ENCODE measurements at places on chromosomes 11 and 22. TPM values are rescaled to one million over a fixed set of nuclear protein-coding genes. Genes with fewer than 3 reads are reported as not detected.

DNA sequence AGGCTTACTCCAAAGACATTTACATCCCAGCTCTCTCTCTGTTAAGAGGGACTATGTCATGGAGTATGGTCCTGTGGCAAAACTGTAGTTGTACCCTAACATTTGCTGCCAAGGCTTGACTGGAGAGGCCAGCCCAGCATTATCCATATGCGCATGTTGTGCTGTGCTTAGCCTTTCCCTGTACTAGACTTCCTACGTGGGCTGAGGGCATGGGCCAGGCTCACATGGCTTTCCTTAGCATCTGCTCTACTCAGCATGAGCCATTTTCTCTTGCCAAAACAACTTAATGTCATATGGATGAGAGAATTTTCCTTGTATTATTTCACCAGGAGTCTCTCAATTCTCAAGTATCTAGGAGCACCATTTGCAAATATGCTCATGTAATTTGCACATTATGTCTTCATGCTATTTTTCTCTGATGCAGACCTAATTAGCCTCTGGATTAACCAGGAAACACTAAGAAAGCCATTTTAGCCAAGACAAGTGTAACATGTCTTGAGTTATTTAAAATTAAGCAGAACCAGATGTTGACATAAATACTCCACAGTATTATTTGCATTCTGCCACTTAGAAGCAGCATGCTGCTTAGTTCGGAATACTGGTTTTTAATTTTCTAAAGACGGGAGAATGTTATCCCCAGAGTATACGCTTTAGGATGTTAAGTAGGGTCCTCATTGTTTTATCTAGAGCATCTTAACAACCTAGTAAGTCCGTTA, 71.7 kb upstream of the FAR1 start:
- H3K4me3 ChIP-seq: no peak overlapping the region
- H3K36me3 ChIP-seq: no peaks in the 10 kb centered on the region
- DNase-seq: no peak

DNA sequence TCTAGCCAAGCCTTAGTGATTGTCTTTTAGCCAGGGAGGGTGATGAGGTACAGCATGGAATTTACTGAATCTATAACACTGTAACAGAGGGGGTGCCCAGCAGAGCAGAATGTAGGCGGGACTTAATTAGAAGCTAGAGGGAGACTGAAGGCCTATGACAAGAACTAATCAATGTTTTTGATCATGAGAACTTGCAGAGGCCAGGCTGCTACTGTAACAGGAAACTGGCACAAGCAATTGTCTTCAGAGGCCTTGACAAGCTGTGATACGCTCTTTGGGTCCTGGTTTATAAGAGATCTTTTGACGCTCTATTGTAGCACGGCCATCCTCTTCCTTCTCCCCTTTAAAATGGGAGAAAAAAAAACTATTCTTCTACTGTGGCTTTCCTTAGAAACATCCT, 1297.3 kb downstream of the JRKL start:
- no peaks in the 10 kb centered on the region for H3K36me3 ChIP-seq
- no peak overlapping the region for H3K4me3 ChIP-seq
- no peak overlapping the region for H3K27ac ChIP-seq
- H3K27me3 ChIP-seq: no peaks in the 10 kb centered on the region
- no peak for DNase-seq
- no peaks in the 10 kb centered on the region for H3K4me1 ChIP-seq

- no peak overlapping the region for H3K27ac ChIP-seq
- DNase-seq: no peak
- H3K27me3 ChIP-seq: no peaks in the 10 kb centered on the region
- H3K4me1 ChIP-seq: no peaks in the 10 kb centered on the region
- H3K4me3 ChIP-seq: no peak overlapping the region
- H3K36me3 ChIP-seq: no peaks in the 10 kb centered on the region
Measured at GRCh38 chr11:119993722-119994121, 144.2 kb downstream of the TRIM29 start.

GRCh38 chr11:67492801-67493547, 10.1 kb downstream of the AIP start:
- peaks cover 3% of the 10 kb centered on the region for H3K4me1 ChIP-seq
- H3K27me3 ChIP-seq: no peaks in the 10 kb centered on the region
- H3K4me3 ChIP-seq: no peak overlapping the region
- no peaks in the 10 kb centered on the region for H3K36me3 ChIP-seq

DNA sequence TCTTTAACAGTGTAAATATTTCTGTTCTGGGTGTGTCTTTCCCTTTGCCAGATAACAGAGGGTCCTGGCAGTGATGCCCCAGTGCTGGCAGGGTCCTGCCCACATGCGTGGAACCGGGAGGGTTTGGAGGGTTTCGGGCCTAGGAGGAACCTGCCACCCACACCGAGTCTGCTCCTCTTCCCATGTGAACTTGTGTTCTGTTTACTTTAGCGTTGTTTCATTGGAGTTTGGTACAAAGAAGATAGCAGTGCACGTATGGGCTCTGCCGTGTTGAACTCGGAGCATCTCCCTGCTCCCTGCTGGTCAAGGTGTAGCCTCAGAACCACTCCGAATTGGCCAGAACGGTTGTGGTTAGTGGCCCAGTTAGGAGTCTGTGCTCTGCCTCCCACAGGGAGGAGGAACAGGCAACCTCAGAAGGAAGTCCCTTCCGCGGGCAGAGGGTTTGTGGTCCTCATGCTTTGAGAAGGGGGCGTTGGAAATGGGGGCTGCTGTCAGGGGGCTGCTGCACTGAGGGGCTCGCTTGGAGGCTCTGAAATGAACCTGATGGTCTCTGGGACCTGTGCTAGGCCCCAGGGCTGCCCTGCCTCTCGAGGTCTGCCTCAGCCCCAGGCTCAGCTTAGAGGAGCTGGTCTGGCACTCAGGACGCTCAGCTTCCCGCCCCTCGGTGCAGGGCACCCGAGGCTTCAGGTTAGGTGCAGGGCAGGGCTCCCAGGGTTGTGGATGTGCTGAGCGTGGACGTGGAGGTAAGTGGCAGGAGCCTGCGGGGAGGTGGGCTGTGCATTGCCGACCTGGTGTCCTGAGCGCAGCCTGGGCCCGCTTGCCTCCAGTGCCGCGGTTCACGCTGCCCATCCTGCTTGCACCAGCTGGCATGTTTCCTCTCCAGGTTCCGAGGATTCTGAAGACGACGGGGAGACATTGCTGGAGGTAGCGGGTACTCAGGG, 10.4 kb downstream of the PHRF1 start:
- H3K4me1 ChIP-seq: no peaks in the 10 kb centered on the region
- DNase-seq: no peak
- H3K27me3 ChIP-seq: no peaks in the 10 kb centered on the region
- H3K27ac ChIP-seq: no peak overlapping the region
- H3K4me3 ChIP-seq: no peak overlapping the region

Gene KCNQ1
- total RNA-seq: 28.8 TPM

DNA sequence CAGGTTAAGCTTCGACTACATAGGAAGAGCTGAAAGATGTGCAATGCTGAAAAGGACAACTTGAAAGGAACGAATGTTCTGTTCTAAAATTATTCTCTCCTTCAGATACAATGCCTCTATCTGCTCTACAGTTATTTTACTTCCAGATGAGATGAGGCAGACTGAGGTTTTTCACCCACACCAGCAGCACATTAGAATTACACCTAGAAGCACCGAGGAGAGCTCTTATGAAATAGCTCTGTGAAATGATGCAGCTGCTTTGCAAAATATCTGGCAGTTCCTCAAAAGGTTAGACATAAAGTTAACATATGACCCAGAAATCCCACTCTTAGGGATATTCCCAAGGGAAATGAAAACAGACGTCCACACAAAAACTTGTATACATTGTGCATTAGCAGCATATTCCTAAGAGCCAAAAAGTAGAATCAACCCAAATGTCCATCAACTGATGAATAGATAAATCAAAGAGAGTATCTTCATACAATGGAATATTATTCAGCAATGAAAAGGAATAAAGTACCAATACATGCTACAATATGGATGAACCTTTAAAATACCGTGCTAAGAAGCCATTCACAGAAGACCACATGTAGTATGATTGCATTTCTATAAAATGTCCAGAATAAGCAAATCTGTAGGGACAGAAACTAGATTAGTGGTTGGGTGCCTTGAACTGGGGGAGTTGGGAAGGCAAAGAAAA, 34.5 kb downstream of the WT1 start:
- DNase-seq: no peak
- no peak overlapping the region for H3K27ac ChIP-seq
- no peak overlapping the region for H3K4me3 ChIP-seq
- no peaks in the 10 kb centered on the region for H3K36me3 ChIP-seq
- H3K4me1 ChIP-seq: no peaks in the 10 kb centered on the region
- peaks cover 6% of the 10 kb centered on the region for H3K27me3 ChIP-seq

Gene NXPE4
- total RNA-seq: not detected

Gene NOX4
- total RNA-seq: not detected

Gene CFAP300
- total RNA-seq: not detected

Gene SLC17A6
- total RNA-seq: not detected

DNA sequence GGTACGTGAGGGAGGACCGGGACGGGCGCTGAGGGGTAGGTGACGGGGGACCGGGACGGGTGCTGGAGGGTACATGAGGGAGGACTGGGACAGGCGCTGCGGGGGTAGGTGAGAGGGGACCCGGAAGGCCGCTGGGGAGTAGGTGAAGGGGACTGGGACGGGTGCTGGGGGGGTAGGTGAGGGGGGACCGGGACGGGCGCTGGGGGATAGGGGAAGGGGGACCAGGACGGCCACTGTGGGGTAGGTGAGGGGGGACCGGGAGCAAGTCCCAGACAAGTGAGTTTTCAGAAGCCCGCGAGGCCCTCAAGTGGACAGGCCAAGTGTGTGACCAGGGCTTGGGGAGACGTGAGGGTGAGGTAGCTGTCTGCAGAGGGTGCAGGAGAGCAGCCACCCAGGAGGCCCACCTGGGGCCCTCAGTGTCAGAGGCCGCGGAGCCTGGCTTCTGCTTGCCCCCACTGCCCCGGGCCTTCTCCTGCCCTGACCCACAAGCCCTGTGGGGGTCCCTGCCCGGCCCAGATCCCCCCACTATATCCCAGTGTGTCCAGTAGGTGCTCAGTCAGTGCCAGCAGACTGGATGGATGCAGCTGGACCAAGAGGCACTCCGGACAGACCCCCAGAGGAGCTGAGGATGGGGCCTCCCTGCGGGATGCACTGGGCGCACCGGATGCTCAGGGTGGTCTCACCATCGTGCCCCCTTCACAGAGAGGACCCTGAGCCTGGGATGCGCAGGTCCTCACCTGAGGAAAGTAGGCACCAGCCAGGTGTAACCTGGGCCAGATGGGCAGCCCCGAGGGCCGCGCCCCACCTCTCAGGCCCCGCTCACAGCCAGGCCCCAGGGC, 44.2 kb upstream of the TH start:
- no peaks in the 10 kb centered on the region for H3K27me3 ChIP-seq
- no peak overlapping the region for H3K27ac ChIP-seq
- no peak for DNase-seq
- H3K4me1 ChIP-seq: peaks cover 6% of the 10 kb centered on the region
- no peak overlapping the region for H3K4me3 ChIP-seq

GRCh38 chr11:46280706-46281105, 3.2 kb downstream of the CREB3L1 start:
- H3K27me3 ChIP-seq: no peaks in the 10 kb centered on the region
- H3K4me3 ChIP-seq: no peak overlapping the region
- no peak for DNase-seq
- H3K4me1 ChIP-seq: peaks cover 12% of the 10 kb centered on the region

Gene CASP5
- total RNA-seq: 0.29 TPM

Gene SLC6A5
- total RNA-seq: not detected

DNA sequence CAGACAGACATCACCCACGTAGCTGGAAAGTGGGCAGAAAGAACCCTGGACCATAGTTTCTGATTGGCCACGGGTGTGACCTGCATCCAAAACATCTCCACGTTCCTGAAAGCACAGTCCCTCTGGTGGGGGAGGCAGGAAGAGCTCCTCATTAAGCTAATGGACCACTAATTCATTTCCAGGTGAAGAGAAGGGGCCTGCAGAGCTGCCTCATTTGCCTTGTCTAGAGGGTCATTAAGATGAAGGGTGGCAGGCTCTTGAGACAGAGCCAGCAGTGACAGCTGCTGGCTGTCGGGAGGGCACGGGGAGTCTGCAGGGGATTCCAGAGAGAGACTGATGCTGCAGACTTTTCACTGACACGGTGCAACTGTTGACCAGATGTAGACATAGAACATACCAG, 149.6 kb upstream of the OPCML start:
- H3K36me3 ChIP-seq: no peaks in the 10 kb centered on the region
- no peaks in the 10 kb centered on the region for H3K27me3 ChIP-seq
- H3K4me3 ChIP-seq: no peak overlapping the region
- DNase-seq: no peak
- H3K27ac ChIP-seq: no peak overlapping the region
- H3K4me1 ChIP-seq: no peaks in the 10 kb centered on the region

DNA sequence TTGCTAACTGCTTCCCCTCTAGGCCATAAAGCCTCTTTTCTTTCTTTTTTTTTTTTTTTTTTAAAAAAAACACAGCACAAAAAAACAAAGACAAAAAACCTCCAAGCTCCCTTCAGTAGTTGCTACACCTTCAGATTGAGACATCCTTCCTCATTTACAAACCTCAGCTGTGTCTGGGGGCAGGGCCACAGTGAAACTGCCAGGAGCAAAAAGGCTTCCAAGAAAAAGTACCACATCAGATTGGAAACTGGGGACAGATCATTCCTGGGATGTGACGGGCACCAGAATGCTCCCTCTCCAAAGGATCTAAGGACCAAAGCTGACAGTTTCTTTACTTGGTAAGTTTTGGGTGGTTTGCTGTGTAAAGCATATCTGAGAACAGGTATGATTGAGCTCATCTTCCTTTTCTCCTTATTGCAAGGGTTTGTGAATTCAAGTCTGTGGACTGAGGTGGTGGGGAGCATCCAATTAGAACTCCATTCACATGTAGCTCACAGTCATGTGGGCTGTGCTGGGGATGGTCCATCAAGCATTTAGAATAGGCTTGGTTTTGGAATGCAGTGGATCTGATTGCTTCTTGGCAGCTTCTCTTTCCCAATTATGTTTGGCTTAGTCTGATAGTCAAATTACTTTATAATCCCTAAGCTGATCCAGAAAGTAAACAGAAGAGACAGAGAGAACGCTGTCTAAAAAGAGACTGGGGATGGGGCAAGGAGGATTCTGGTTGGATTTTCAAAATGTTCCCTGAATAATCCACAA, 705 bp downstream of the BBOX1 start:
- no peaks in the 10 kb centered on the region for H3K27me3 ChIP-seq
- no peak for DNase-seq

GRCh38 chr22:48004936-48005335, 1242.5 kb downstream of the TBC1D22A start:
- no peaks in the 10 kb centered on the region for H3K27me3 ChIP-seq
- no peaks in the 10 kb centered on the region for H3K36me3 ChIP-seq
- H3K4me1 ChIP-seq: no peaks in the 10 kb centered on the region
- no peak overlapping the region for H3K27ac ChIP-seq
- H3K4me3 ChIP-seq: no peak overlapping the region
